ENCODE measurements at places on chromosomes 5 and 9.

DNA sequence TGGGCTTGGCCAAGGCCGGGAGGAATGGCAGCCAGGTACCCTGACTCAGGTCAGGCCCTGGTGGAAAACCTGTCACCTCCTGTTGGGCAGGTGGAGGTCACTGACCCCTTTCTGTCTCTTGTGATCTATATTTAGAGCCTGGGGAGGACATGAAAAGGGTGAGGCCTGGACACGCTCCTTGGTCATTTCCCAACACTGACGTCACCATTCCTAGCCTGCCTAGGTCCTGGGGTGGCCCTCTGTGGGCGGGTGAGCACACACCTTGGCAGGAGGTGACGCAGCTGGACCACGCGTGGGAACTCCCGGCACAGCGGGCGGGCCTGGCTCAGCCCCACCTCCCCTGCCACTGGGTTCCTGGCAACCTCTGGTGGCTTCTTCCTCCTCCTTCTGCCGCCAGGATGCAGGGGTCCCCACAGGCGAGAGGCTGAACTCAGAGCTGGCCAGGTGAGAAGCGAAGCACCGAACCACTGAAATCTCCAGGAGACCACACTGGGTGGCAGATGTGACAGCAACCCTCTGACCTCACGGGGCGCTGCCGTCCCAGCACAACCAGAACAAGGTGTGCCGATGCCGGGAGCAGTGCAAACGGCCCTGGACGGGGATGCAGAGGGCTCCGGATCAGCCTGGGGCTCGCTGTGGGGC, 6.4 kb upstream of the RALGDS start:
- no peak for DNase-seq

- no peak for DNase-seq
These were observed 60.3 kb downstream of the CDKN2A start for GRCh38 chr9:21933865-21934264.

GRCh38 chr5:160285316-160285715, 27.0 kb downstream of the CCNJL start:
- DNase-seq = no peak

DNA sequence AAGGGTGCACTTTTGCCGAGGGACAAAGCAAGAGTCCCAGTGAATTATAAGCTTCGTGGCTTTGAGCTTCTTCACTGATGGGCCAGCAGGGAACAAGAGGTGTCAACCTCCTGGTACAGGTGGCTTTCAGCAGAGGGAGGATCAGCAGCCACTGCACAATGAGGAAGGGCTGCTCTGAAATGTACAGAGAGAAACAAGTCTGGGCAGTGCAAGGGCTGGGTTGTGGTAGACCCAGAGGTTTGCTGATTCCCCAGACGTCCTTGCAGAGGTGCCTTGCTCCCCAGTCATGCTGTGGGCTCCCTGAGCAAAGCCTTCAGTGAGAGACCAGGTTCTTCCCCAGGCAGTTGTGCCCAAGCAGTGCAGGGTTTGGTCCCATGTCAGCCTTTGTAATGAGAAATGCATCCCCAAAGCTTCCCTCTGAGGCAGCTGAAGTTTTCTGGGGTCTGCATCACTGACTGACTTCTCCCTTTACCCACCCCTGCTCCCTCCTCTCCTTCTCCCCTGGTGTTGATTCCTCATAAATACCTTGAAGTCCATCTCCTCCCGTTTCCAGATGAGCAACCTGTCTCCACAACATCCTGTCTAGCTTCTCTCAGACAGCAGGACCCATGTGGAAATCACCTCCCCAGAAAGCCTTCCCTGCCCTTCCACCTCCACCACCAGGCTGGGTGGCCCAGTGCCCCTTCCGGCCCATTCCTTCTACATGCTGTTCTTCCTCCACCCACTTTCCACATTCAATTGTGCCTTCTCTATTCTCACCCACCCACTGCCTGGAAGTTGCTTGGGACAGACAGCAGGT, 599.6 kb upstream of the ADAMTS16 start:
- no peak for DNase-seq
